Fibroblast of the aortic adventitia (primary cell): ENCODE measurements at places on chromosomes 1 and 21. TPM values are rescaled to one million over a fixed set of nuclear protein-coding genes. Genes with fewer than 3 reads are reported as not detected.

Gene ITLN1
- 0.49 TPM in 1 of 2 replicates, not detected in the other for total RNA-seq

GRCh38 chr1:232421143-232421796 is 208.7 kb downstream of the SIPA1L2 start:
- no peak for DNase-seq

Gene SLC44A3
- 1.6 and 2.9 TPM in 2 replicates for total RNA-seq

GRCh38 chr1:236140705-236141446 is 1.5 kb upstream of the GPR137B start:
- no peak for DNase-seq

DNA sequence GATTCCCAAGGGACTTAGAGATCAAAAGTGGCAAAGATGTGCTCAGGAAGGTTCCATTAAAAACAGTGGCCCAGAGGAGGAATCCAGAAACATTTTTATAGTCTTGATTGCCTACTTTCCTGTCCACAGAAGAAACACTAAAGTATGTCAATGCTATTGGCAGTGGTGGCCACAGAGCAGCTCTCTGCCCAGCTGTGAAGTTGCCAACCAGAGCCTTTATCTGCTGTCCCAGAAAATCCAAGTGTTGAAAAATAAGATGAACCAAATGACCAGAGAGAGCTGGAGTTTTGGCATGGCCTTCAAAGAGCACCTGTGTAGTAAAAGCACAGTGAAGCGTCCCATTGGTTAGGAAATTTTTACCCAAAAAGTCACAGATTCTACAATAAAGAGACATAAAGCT is 181.2 kb downstream of the TGFBR3 start:
- no peak for DNase-seq

DNA sequence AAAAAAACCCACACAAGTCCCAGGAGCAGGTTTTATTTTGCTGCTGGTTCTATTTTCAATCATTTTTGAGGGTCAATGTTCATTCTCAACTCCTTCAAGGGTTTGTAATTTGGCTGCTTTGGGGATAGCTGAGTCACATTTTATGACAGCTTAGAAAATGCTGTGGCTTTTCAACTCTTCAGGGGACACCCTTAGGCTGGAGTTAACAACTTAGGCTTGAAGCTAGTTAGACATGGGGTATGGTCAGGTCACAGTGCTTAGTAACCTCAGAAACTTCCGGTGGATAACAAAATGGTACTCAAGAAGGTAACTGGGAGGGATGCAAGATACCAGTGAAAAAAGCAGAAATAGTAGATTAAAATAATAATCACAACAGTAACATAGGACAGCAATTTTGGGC is 308.8 kb downstream of the HHIPL2 start:
- no peak for DNase-seq
